ENCODE measurements at places on chromosomes 6 and 20.
A peak's percentile ranks its signal among the peaks of the same experiment; 100 is the strongest.

- DNase-seq: no peak
Measured at GRCh38 chr20:57593134-57593886, 26.9 kb downstream of the ZBP1 start.

- no peak for DNase-seq
Measured at GRCh38 chr6:104613416-104614001, 246.2 kb downstream of the HACE1 start.

GRCh38 chr20:57772349-57772964 lies 62.6 kb upstream of the PMEPA1 start:
- DNase-seq: no peak

DNA sequence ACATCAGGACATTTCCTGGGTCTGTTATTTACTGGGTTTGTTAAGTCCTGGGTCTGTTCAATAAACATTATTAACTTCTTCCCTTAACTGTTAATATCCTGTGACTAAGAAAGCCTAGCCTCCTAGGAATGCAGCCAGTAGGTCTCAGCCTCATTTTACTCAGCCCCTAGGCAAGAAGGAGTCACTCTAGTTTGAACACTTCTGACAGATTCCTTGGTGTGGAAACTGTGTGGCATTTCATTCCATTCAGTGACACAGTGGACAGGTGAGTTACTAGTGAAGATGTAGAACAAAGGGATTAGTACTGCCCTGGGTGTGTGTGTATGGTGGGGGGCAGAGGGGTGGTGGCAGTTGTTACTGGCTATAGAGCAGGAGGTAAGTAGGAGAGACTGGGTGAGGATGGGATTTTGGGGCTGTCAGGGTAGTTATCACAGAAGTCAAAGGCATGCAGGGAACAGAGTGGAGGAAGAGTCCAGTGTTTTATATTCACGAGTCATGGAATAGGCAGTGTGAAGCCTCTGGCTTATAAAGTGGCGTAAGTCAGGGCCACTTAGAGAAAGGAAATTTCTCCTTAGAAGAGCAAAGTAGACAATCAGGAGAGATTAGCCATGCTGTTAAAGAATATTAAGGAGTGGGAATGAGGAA lies 28.4 kb downstream of the RNF182 start:
- no peak for DNase-seq

- no peak for DNase-seq
Measured at GRCh38 chr6:37126493-37126958, 43.4 kb upstream of the PIM1 start.

GRCh38 chr6:127202676-127203075 lies 64.0 kb upstream of the RNF146 start:
- no peak for DNase-seq

- DNase-seq: no peak
Measured at GRCh38 chr6:152701863-152702401, 4.2 kb downstream of the MYCT1 start.

- DNase-seq: peak; percentile 87
Measured at GRCh38 chr6:41072836-41073202, at the start of gene NFYA. NFYA (plus strand) TSS chr6:41072974; CDS start chr6:41079090, 6,116 bp downstream.

DNA sequence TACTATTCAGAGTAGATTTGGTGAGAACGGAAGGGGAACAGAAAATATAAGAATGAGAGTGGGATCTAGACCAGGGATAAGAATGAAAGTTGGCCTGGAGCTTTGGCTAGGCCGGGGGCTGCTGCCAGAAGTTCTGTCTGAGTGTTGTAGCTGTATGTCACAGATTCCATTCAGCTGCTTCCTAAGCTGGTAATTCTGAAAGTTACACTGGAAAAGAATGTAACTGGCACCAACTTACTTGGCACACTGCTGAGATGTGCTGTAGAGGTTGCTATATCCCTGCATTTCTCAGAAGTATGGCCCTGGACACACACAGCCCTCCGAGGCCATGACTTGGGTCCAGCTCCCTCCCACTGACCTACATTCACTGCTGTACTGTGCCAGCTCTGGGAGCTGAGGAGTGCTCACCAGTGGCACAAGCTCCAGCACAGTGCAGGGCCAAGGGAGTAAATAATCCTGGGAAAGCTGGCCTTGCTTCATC lies 25.8 kb upstream of the TMEM217 start:
- DNase-seq: no peak

DNA sequence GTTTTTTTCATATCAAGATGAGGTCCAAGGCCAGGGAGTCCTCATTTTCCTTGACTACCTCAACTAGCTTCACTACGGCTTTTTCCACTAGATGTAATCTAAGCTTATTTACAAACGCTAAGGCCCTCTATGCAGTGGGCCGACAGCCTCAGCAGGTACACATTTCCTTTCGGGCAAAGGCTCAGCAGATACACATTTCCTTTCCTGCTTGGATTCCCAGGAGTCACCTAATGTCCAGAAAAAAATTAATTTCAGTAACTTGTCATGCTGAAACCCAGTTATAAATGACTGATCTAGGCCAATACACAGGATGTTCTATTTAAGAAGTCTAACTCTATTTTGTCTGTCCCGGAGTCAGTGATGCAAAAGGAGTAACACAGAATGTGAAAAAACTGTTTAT lies 7.2 kb upstream of the KIAA0408 start:
- no peak for DNase-seq

- no peak for DNase-seq
Measured at GRCh38 chr20:19070026-19070425, 142.4 kb upstream of the SLC24A3 start.

- DNase-seq: no peak
Measured at GRCh38 chr6:158499601-158500000, 60.3 kb upstream of the TMEM181 start.

DNA sequence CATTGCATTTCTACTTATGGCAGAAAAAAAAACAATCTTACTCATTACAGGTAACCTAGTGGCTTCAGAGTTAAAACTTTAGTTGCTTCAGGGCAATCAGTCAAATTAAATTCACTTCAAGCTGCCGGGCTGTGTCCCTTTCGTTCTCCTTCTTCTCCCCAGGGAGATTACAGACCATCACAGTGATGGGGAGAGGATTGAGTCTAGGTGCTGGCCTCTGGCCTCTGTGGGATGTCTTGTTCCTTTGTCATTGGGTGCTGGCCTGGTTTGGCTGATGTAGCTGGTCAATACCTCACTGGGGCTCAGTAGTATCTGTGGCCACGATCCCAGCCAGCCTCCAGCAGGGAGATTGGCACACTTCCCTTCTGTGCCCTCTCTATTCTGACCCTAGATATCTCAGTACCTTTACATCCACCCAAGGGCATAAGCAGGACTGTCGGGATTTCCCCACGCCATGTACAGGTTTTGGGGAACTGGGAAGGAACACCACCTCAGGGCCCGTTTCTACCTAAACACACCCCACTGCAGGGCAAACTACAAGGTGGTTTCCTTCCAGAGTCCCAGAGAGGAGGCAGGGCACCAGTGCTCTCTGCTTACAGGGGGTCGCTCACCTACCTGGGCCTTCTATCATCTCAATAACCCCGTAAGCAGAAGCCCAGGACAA lies 15.4 kb downstream of the FYN start:
- no peak for DNase-seq

DNA sequence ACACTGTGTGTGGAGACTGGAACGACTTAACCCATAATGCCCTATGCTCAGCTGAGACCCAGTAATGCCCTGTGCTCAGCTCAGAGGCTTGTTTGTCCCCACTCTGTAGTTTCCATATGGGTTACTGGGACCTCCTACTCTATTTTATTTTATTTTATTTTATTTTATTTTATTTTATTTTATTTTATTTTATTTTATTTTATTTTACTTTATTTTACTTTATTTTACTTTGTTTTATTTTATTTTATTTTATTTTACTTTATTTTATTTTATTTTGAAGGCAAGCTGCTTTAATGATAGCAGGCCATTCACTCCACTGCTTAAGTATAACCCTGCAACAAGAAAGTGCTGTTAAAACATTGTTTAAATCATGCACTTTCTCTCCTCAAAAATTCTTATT lies 603.4 kb upstream of the JAG1 start:
- no peak for DNase-seq
